Fibroblast of skin of right biceps (primary cell): ENCODE measurements at places on chromosomes 3 and 15.
A peak's percentile ranks its signal among the peaks of the same experiment; 100 is the strongest.

DNA sequence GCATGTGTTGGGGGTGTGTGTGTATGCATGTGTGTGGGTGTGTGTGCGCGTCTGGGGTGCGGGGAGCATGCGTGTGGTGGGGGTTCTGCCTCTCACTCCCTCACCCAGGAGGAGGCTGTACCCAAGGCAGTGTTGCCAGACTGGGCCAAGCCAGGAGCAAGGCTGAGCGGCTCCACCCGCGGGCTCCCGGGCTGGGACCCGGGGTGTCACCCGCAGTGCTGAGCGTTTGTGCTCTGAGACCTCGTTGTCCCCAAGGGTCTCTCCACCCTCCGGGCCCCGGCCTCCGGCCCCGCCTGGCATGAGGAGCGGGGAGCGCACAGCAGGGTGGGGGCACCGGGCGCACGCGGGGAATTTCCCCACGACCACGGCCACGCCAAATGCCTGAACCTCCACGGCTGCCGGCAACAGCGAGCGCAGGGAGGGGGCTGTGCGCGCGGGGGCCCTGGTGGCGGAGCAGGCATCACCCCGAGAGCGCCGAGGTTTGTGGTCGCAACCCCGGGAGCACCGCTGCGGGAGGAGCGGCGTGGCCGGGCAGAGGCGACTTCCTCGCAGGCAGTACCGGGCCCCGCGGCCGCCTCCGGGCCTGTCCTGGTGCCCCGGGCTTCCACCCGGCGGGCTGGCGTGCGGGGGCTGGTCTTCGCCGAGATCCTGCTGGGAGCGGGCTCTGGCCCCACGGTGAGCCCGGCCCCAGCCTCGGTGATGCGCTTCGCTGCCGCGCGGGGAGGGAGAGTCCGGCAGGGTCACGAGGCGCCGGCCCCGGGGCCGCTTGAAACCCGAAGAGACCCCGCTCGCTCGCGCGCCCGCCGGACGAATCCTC is 7.4 kb upstream of the OCA2 start:
- DNase-seq: no peak

DNA sequence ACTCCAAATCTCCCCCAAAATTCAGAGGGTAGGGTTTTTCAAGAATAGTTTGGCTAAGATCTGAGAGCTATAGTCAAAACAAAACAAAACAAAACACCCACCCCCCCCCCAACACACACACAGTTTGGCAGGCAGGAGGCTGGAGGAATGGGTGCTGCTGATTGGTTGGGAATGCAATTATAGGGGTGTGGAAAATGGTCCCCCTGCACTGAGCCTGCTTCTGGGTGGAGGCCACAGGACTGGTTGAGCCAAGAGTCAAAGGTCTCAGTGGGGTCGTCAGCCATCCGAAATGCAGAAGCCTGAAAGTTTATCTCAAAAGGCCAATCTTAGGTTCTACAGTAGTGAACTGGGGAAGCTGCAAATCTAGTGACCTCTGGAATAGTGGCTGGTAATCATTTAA is 2.5 kb upstream of the HACD2 start:
- DNase-seq: no peak

DNA sequence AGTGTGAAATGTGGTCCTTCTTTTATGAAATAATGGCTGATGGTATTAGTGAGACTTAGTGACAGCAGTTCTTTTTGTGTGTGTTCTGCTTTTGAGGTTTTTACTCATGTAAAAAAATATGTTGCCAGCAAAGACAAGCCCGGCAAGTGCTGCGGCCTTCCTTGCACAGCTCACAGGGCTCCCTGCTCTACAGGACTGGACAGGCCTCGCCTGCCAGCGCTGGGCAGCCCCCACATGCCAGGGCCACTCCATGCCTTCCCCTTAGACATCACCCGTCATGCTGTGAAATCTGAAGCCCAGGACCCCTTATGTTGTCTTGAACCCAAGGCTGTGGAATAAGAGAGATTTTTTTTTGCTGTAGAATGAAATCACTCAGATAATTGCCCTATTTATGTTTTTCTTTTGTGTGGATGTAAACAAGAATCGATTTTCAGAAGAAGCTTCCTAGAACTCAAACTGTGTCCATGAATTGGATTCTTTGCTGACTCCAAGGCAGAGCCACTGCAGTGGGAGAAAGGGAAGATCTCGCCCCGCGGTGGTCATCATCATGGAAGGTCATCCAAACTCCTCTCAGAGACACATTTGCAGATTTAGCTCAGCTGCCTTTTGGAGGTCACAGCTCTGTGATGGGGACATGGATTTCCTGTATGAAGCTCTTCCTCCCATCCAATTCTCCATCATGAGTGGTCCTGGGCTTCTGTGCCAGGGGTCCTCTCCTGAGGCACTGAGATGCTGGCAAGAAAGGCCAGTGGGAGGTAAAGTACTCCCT is 150.8 kb downstream of the ATP10A start:
- DNase-seq: no peak

GRCh38 chr15:69973102-69973714 is 124.5 kb downstream of the TLE3 start:
- DNase-seq: peak; percentile 65

DNA sequence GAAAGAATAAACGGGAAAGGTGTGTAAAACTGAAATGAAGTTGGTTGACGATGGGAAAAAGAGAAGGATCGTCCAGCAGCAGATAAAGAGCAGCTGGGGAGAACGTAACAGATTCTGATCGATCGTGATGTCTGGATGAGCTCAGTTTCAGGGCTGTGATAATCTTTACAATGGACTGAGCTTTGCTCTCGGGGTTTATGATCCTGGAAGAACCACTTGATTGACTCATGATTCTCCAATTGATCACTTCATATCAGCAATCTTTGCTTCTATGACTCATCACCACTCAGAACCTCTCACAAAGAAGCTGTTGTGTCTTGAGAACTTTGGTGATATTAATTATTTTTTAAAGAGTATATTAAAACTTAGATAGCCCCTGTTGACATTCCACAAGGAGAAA is 690.7 kb downstream of the TUSC7 start:
- no peak for DNase-seq
